ENCODE measurements at places on chromosomes 7 and 10.
A peak's percentile ranks its signal among the peaks of the same experiment; 100 is the strongest.

DNA sequence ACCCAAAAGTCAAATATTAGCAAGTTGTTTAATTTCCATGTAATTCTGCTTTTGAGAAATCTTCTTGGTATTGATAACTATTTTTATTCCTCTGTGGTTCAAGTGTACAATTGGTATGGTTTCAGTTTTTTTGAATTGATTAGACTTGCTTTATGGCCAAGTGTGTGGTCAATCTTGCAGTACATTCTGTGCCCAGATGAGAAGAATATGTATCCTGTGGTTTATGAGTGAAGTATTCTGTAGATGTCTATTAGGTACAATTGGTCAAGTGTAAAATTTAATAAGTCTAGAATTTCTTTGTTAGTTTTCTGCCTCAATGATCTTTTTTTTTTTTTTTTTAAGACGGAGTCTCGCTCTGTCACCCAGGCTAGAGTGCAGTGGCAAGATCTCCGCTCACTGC, 36.6 kb upstream of the C7orf33 start:
- no peak for DNase-seq

- DNase-seq: no peak
Measured at GRCh38 chr7:130254555-130254954, 12.1 kb upstream of the CPA2 start.

- no peak for DNase-seq
Measured at GRCh38 chr7:106070201-106070551, 41.9 kb downstream of the SYPL1 start.

GRCh38 chr7:22860784-22861482, 38.3 kb upstream of the TOMM7 start:
- no peak for DNase-seq

- no peak for DNase-seq
Measured at GRCh38 chr7:129348023-129348740, 86.0 kb upstream of the STRIP2 start.

DNA sequence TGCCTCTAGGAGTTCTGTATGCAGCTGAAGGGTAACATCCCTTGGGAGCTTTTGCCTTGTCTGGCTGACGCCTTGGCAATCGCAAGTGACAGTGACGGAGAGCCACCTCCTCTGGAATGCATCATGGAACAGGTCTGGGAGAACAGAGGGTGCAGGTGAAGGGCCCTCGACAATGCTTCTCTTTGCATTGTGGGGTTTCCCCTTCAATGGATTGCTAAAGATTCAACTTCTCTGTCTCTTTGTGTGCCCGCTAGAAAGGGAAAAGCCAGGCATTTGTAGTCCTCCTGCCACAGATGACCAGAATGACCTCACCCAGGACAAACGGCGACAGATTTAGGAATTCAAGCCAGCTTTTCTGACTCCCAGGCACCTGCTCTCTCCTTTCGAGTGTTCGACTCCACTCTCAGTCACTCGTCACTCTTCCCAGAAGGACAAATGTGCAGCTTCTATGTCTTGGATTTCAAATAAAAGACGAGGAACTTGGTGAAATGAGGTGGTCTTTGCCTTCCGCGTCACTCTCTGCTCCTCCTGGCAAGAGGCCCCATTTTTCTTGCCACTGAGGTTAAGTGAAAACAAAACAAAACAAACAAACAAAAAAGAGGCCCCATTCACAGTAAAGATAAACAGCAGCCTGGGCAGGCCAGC, 26.1 kb downstream of the IL2RA start:
- no peak for DNase-seq

- peak; percentile 67 for DNase-seq
Measured at GRCh38 chr7:44847509-44847919, 373 bp downstream of the H2AZ2 start.

DNA sequence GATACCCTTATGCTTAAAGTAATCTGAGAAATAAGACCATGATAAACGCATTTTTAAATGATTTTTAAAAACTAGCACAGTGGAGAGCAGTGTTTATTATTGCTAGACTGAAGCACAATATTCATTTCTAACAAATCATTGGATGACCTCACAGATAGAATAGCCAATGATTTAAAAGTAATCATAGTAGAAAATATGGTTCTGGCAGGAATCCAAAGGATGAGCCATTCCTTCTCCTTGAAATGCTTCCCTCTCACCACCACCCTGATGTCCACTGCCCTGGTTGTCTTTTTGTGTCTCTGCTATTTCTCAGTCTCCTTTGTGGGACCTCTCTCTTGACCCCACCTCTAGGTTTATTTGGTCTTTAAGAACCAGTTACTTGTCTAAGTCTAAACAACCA, 64.9 kb downstream of the PRKG1 start:
- no peak for DNase-seq

DNA sequence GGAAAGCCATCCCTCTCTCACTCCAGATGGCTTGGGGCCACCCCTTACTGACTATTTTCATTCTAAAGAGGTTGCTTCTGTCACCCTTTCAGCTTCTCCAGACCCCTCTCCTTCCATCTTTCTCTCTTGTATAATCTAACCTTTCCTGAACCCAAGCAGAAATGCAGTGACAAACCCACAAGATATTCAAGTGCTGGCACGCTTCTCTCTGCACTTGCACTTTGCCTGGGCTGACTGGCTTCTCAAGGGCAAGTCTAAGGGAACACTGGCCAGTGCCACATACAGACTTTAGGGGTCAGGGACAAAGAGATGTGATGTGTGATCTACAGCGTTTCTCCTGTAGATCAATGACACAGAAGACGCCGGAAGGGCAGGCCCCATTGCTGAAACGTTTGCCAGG, 150.4 kb upstream of the LANCL2 start:
- no peak for DNase-seq

GRCh38 chr10:25304606-25305005, 129.8 kb downstream of the GPR158 start:
- DNase-seq: no peak

GRCh38 chr10:97182288-97182990, 3.3 kb downstream of the SLIT1 start:
- no peak for DNase-seq

DNA sequence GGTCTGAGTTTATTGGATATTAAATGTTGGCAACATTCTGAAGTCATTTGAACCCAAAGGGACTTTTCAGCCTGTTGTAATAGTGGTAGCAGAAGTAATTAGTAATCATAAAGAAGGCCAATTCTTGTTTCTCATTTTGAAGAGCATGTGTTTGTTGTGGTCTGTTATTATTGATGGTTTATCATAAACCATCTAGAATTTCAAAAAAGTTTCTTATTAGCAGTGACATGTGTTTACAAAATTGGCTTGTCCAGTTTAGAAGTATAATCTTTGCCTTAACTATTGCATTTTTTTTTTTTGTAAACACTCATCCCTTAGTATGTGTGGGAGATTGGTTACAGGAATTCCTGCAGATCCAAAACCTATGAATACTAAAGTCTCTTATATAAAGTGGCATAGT, 177.8 kb downstream of the BBS9 start:
- no peak for DNase-seq

- DNase-seq: no peak
Measured at GRCh38 chr7:39582536-39582935, 16.3 kb downstream of the YAE1 start.

DNA sequence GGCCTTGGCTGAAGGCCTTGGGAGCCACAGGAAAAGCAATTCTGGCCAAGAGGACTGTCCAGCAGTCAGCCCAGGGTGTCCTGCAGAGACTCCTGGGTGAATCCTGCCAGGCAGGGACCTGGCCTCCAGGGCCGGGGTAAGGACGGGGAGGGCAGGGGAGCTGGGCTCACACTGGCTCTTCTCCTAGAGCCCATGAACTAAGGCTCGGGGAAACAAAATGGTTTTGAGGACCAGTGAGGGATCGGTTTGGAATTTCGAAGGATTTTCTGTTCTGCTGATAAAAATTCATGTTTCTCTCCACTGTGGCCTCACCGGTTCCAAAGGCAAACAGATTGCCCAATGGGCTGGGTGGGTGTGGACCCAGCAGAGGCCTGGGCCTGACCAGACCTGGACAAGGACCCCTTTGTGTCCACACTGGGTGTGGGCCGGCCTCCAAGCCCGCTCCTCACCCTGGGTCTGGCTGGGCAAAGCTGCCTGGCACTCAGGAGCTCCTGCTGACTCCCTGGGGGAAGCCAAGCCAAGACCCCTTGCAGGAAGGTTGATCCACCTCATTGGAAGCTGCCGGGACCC, 27.3 kb downstream of the FAM20C start:
- DNase-seq: no peak

- DNase-seq: no peak
Measured at GRCh38 chr7:108684629-108685028, 115.0 kb downstream of the DNAJB9 start.

DNA sequence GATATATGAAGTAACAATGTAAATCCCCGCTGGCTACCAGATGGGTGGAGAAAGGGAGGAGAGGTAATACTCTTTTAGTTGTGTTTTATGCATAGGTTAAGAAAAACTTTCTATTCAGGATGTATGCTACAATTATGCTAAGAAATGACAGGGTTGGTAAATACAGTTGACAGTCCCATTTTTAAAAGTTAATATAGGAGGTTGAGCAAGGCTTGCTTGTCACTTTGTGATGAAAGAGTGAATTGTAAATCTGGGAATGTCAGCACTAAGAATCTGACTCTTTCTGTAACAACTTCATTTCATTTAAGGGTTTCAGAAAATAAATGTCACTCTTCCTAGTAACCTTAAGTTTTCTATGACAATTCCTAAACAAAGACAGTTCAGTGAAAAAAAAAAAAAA, 59.8 kb downstream of the PTPRZ1 start:
- DNase-seq: no peak

DNA sequence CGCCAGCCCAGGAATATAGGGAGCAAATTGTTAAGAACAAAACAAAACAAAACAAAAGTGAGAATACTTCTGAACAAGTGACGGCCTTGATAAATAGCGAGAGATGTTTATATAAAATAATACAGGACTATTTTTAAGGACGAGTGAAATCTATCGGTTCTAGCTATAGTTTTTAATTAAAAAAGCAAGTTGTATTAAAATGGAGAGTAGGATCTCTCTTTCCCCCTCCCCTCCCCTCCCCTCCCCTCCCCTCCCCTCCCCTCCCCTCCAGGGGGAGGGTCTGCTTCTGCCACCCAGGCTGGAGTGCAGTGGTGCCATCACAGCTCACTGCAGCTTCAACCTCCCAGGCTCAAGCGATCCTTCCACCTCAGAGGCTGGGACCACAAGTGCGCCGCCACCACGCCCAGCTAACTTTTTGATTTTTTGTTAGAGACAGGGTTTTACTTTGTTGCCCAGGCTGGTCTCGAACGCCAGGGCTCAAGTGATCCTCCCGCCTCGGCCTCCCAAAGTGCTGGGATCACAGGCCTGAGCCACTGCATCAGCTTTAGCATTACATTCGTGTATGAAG, 440 bp upstream of the TCAF1 start:
- DNase-seq: no peak

GRCh38 chr7:145692237-145692950, 424.2 kb upstream of the CNTNAP2 start:
- DNase-seq: no peak

- no peak for DNase-seq
Measured at GRCh38 chr7:66167773-66168387, 37.3 kb upstream of the TPST1 start.

- DNase-seq: no peak
Measured at GRCh38 chr10:1412531-1413189, 324.7 kb downstream of the ADARB2 start.

DNA sequence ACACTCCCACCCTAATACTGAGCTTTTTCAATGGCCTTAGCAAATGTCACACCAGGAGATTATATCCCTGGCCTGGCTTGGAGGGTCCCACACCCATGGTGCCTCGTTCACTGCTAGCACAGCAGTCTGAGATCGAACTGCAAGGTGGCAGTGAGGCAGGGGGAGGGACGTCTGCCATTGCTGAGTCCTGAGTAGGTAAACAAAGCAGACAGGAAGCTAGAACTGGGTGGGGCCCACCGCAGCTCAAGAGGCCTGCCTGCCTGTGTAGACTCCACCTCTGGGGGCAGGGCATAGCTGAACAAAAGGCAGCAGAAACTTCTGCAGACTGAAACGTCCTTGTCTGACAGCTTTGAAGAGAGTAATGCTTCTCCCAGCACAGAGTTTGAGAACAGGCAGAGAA, 338.9 kb upstream of the MBL2 start:
- DNase-seq: no peak

GRCh38 chr10:79292026-79292766, 55.1 kb upstream of the PPIF start:
- DNase-seq: no peak

- DNase-seq: no peak
Measured at GRCh38 chr10:128048819-128049210, 77.4 kb downstream of the MKI67 start.

- no peak for DNase-seq
Measured at GRCh38 chr10:86538547-86538946, 17.0 kb upstream of the WAPL start.

DNA sequence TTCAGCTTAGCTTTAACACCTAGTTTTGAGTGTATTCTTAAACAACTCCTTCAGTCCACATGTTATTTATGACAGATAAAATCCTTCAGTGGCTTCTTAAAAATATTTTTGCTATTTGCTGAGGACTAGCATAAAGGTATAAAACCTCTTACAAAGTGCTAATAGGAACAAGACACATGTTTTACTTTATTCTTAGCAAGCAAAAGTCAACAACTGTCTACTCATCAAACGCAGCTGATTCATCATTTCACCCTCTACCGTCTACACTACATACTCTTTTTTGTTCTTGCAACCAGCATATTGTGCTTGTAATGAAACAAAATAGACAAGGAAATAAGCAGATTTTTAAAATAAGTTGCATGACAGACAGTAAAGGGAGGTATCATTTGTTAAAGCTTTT, 319.7 kb downstream of the SNX13 start:
- no peak for DNase-seq

GRCh38 chr10:49162761-49163310, 25.4 kb downstream of the TMEM273 start:
- no peak for DNase-seq

GRCh38 chr10:71801361-71801760, 28.0 kb upstream of the VSIR start:
- no peak for DNase-seq

- DNase-seq: no peak
Measured at GRCh38 chr7:47614450-47614849, 32.5 kb upstream of the TNS3 start.

- DNase-seq: no peak
Measured at GRCh38 chr10:13857451-13857850, 270.7 kb downstream of the PRPF18 start.

Data from activated CD8-positive, alpha-beta memory T cell treated with anti-CD3 and anti-CD28 coated beads for 4 hours (primary cell).